ENCODE measurements at places on chromosomes 7 and 10. TPM values are rescaled to one million over a fixed set of nuclear protein-coding genes. Genes with fewer than 3 reads are reported as not detected.

- DNase-seq: peak; percentile 67
Observed at GRCh38 chr10:19788075-19788686, 28.1 kb upstream of the PLXDC2 start.

DNA sequence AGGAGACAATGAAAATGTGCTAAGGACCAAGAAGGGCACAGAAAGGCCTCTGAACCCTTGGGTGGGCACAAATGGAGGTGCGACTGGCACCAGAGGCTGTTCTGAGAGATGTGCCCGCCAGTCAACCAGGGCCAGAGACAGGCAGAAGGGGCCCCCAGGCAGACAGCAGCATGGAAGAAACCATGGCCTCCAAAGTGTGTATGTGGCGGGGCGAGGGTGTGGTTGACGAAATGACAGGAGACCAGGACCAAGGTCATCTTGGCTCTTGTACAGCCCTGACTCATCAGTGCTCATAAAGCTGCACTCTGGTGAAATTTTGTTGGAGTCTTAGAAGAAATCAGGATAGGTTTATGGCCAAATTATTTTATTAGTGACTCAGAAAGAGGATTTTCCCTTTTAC, 4.0 kb upstream of the MRPS24 start:
- DNase-seq: peak; percentile 62

DNA sequence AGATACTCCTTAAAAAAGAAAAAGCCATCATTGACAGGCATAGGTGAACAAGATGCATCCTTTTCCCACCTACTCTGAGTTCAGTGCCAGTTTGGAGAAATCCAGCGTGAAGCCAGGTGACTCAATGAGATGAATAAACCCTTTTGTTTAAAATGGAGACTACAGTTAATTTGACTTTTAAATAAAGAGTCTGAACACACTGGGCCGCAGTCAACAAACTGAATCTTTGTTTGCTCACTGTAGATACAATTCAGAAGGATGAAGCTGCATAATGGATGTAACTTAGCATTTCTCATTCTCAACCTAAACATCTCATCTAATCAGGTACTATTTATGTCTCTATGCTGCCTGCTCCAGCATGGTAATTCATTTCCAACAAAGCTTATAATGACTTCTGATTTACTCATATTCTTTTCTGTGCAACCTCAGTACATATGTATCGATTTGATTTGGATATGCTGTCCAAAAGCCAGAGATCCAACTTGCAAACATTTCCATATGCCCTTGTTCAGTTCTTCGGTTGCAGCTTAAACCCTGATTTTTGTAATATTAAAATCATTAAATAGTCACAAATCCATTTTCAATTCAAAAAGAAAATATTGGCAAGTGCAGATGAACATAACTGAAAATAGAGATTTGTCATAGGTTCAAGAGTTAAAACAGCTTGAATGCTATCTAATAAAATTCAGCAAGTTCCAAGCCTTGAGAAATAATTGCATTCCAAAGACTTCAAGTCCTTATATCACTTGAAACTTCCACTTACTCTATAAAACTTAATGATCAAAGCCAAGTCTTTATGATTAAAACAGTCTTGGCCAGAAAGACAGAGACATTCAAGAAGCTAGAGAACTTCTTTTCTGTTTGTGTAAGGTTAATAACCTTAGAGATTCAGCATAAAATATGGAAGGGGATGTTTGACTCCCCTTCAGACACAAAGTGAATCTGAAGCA, 67.8 kb downstream of the CPVL start:
- no peak for DNase-seq

- DNase-seq: no peak
Observed at GRCh38 chr7:36683695-36684357, 40.5 kb downstream of the AOAH start.

DNA sequence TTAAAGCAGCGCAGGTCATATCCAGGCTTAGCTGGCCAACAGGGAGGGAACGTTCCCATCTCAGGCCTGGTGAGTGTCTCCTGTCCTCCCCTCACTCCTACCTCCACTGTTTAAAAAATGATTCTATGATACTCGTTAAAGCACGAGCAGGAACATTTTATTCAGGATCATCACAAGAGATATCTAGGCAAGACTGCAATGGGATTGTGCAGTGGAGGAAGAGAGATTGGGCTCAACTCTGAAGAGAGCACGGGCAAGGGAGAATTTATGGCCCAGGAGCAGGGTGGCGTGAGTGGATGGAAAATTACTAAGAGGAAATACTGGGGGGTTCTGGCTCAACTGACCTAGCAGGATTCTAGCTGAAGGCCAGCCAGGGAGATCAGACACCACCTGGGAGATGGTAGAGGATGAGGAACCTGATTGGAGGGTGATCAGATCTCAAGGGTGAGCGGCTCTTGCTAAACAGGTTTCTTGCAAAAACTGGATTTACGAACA, 9.0 kb upstream of the HSPB1 start:
- no peak for DNase-seq

DNA sequence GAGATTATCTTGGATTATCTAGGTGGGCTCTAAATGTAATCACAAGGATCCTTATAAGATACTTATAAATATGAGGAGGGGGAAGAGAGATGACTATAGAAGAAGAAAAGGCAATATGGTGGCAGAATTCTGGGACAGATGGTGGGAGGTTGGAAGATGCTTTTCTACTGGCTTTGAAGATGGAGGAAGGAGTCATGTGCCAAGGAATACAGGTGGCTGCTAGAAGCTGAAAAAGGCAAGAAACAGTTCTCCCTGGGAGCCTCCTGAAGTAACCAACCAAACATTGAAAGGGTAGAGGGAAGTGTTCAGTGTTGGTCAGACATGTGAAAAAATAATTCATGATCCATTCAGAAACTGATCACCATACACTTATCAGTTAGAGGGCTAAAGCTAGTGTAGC, 213.3 kb downstream of the WDR11 start:
- DNase-seq: no peak

- DNase-seq: no peak
Observed at GRCh38 chr7:80057488-80057887, 77.1 kb upstream of the GNAI1 start.

DNA sequence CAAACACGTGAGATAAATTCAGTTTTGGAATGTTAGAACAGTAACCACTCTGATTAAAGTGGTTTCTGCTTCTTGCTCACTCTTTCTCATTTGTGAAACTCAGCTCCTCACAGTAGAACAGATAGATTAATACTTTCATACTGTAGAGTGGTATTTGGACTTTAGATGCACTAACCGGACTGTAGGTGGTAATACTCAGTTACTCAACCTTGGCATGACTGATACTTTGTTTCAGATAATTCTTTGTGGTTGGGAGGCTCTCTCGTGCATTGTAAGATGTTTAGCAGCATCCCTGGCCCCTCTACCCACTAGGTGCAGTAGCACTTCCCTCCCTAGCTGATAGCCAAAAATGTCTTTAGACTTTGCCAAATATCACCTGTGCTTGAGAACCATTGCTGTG, 37.6 kb downstream of the MCU start:
- DNase-seq: no peak

DNA sequence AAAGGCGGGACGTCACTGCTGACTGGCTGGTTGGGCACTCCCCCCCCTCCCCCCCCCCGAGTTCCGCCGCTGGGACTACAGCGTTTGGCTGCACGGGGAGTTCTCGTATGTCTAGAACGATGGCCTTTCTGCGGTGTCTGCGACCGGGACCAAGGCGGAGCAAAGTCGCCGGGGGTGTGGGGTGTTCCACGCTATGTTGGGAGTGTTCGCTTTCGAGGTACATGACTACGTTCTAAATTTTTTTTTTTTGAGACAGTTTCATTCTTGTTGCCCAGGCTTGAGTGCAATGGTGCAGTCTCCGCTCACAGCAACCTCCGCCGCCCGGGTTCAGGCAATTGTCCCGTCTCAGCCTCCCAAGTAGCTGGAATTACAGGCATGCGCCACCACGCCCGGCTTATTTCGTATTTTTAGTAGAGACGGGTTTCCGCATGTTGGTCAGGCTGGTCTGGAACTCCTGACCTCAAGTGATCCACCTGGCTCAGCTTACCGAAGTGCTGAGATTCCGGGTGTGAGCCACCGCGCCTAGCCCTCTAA, 573 bp upstream of the IDI1 start:
- DNase-seq: no peak

DNA sequence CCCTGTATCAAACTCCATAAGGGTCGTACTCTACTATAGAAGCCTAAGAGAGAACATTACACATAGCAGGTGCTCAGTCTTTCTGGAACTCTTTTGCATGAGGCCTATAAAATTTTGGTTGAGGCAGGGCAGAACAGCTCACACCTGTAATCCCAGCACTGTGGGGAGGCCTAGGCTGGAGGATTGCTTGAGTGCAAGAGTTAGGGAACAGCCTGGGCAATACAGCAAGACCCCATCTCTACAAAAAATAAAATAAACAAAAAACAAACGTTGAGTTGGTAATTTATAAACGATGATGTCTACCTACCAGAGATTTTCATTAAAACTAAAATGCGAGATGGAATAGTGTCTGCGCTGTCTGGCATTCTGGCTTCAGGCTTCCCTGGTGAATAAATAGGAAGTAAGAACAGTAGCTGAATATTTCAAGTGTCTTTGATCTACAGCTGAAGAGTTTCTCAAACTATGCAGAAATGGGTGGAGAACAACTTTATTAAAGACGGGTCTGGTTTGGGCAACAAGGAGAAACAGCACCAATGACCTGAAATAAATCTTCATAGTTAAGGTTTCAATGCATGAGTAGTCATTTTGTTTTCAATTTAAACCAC, 774 bp downstream of the PON2 start:
- DNase-seq: no peak

- DNase-seq: no peak
Observed at GRCh38 chr7:158193446-158193845, 394.2 kb downstream of the PTPRN2 start.

DNA sequence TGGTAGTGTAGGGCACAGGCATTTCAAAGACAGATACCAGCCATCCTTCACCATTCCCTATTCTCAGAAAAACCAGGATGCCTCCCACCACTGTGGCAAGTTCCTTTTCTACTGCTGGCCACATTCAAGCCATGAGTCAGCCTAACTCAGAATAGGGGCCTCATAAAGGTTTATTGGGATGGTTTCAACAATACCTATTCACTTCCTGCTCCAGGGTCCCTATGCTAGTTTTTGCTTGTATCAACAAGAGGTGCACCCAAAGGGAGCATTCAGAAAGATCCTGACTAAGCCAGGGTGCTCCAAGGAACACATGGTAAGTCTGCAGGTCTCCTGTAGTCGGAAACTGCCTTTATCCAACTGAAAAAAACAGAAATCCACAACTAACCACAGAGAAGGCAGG, 76.9 kb upstream of the EGR2 start:
- no peak for DNase-seq

Gene KCP
- 0.13 TPM for total RNA-seq

Gene UNCX
- not detected for total RNA-seq

Gene FAS
- 55.0 TPM for total RNA-seq

Gene OR13A1
- total RNA-seq: not detected

Gene DGKI
- 4.2 TPM for total RNA-seq
